Stimulated activated CD8-positive, alpha-beta memory T cell treated with anti-CD3 and anti-CD28 coated beads, Interleukin-4, amount 100 ng/mL, for 1 hour (primary cell): ENCODE measurements at places on chromosomes 1 and 21.

- no peak for DNase-seq
These were observed 37.8 kb upstream of the EFHD2 start for GRCh38 chr1:15371610-15372545.

GRCh38 chr1:151773702-151774101 is 10.4 kb upstream of the MRPL9 start:
- DNase-seq, result no peak

GRCh38 chr1:2882966-2883696 is 81.6 kb upstream of the TTC34 start:
- no peak for DNase-seq

DNA sequence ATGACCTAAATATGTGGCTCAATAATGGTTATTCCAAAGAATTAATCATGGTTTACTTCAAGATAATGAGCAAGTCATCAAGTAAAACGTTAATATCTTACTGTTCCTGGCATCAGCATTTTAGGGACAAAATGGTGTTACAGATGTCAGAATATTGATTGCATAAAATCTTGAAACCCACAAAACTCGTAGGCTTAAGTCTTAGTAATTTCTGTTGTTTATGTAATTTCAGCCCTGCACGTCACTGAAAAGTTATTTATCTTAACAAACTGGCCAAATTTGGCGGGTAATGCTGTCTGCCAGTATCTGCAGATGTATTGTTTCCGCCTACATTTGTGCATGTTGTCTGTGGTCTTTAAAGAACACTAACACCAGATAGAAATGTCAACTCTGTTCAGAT is 25.8 kb downstream of the CDC7 start:
- no peak for DNase-seq

GRCh38 chr1:201358596-201358995 is 18.9 kb downstream of the TNNT2 start:
- DNase-seq, result no peak

GRCh38 chr1:91809317-91809716 is 76.6 kb downstream of the TGFBR3 start:
- no peak for DNase-seq

DNA sequence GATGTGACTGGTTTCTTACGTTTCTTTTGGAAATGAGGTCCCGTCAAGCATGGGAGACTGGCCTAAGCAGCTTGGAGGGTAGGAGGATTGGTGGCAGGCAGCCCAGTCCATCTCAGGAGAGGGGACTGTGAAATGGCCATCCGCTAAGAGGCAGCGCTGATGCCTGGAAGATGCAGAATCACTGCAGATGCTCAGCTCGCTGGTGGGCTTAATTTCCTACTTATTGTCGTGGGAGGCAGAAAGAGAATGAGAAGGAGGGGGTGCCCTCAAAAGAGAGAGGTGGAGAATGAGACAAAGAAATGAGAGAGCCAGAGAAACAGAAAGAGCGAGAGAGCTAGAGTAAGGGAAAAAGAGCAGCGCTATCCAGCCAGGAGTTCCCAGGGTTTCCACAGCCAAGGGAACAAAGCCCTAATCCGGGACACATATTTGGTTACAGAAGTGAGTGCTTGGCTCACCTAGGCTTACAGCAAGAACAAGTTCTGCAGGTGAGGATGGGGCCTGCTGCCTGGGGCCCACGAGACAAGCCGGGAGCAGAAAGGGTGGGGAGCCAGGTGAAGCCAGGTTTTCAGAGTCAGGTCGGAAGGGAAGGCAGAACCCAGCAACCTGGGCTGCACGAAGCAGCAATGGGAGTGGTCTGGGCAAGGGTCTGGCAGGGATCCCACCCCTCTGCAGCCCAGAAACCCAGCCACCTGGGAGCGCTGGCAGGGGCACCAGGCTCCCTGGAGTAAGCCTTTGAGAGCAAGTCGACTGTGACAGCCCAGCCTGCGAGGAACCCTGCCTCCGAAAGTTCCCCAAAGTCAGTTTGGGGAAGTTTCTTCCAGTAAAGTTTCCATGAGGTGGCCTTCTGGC is 5.8 kb downstream of the ECE1 start:
- DNase-seq, result no peak

GRCh38 chr21:22552390-22552789 is 1554.2 kb downstream of the NCAM2 start:
- DNase-seq, result no peak

GRCh38 chr1:206557636-206558473 is 50.5 kb downstream of the RASSF5 start:
- no peak for DNase-seq

- DNase-seq, result no peak
These were observed 3.8 kb downstream of the CDK18 start for GRCh38 chr1:205508227-205508714.

DNA sequence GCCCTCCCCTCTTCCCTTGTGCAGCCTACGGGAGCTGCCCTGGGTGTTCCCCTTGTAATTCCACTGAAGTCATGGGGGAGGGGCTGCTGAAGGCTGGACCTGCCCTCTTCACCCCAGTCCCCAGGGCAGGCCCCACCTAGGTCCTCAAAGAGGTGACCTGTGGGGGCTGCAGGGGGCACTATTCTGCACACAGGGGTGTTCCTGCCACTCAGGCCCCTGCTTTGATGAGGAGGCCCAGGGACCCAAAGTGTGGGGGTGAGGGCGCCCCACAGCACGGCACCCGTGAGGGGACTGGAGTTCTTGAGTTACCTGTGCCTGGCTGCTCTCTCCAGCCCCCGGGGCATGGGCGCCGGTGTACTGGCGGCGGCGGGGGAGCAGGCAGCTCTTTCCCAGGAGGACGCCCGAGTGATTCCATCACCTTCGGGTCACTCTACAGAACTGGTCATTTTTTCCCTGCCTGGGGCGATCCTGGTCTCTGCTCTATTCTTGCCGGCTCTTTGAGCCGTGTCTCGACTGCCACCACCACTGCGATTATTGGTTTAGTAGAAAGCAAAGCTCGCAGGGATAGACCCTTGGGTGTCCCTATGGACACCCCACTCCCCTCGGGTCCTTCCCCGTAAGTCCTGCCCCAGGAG is 6.9 kb upstream of the PRDM16 start:
- no peak for DNase-seq

DNA sequence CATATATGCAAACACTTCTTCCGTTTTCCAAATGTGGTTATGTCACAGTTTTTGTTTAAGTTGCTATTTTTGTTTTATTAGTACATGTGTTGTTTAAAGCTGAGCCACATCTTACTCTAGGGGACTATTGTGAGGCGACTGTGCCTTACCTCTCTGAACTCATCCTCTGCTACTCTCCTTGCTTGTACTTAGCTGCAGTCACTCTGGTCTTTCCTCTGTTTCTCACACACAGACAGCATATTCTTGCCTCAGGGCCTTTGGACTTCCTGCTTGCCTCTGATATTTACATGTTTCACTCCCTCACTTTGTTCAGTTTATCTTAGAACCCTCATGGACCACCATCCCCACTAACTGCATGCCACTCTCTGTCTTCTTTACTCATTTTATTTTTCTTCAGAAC is 101.1 kb downstream of the MACF1 start:
- no peak for DNase-seq

DNA sequence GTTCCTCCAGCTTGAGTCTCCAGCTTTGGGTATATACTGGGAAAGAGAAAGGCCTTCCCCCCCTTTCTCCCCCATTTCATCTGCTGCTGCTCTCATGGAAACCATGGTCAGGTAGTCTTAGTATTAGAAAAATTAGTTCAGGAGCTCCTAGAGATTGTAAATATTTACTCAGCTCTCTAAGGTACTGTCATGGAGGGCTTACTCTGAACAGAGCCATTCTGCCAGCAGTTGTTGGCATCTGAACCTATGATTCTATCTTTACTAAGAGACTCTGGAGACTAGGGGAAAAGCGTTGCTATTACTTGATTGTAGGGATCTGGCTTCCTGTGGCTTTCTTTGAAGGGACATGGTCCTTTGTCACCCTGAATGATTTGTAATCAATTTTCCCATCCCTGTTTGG is 6.1 kb downstream of the INTS3 start:
- no peak for DNase-seq

DNA sequence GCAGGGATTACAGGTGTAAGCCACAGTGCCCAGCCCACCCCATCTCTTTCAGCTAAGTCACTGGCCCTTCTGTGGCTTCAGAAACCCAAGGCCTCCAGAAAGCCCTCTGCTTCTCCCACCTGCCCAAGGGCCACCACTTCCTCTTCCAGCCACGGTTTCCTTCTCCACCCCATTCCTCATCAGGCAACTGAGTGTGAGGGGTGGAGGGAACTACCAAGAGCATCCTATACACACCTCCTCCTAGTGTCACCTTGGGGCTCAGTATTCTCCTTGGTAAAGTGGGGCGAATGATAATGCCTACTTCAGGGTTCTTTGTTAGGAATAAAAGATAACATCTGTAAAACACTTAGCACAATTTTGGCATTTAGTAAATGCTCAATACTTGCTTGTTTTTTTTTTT is 30.0 kb downstream of the KNCN start:
- DNase-seq, result no peak

DNA sequence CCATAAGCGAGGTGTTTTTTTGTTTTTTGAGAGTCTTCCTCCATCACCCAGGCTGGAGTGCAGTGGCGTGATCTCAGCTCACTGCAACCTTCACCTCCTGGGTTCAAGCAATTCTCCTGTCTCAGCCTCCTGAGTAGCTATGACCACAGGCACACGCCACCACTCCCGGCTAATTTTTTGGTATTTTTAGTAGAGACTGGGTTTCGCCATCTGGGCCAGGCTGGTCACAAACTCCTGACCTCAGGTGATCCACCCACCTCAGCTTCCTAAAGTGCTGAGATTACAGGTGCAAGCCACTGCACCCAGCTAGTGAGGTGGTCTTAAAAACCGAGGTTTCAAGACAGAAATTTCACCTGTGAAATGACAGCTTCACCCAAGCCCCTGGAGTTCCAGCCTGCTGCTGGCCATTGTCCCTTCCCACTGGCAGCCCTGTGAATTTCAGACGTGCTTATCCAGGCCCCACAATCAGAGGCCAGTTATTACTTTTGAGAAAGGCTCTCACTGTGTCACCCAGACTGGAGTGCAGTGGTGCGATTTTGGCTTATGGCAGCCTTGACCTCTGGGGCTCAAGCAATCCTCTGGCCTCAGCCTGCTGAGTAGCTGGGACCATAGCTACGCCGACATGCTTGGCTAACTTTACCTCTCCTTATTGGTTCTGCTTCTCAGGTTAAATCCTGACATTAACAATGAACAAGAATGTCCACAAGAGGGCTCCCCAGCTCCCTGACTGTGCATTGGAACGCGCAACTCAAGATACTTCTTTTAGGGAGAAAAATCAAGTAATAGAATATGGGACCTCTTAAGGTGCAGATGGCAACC is 19.4 kb downstream of the ENO1 start:
- DNase-seq, result peak; percentile 18

GRCh38 chr21:14086553-14086952 is 124.2 kb downstream of the LIPI start:
- no peak for DNase-seq

DNA sequence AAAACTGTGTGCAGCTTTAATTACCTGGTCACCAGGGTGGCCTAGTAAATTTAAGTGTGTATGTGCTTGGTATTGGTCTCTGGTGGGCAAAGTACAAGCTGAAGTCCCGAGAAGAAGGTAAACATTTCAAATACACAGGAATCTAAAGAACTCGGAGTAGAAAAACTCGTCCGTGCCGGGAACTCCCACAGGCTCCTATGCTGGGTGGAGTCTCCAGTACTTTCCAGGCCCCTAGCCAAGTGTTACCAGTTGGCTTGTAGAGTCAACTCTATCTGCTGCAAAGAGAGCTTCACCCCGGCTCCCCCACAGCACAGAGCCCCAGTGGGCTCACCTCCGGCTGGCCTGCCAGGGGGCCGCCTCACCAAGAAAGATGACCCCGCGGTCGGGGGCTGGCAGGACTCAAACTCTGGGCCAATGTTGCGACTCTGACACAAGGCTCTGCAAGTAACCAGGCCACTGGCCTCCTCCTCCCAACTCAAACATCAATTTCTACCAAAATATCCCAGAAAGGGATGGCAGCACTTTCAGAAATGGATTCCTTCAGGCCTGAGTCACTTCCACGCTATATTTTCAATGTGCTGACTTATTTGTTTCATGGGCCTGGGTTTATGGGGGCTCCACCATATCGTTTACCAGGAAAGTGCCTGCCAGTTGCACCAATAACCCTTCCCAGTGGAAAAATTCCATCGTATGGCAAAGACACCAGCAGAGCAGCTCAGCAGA is 73.9 kb downstream of the SLC66A1 start:
- DNase-seq, result no peak

- peak; percentile 39 for DNase-seq
These were observed 260.5 kb downstream of the PRDM2 start for GRCh38 chr1:13960375-13960987.

DNA sequence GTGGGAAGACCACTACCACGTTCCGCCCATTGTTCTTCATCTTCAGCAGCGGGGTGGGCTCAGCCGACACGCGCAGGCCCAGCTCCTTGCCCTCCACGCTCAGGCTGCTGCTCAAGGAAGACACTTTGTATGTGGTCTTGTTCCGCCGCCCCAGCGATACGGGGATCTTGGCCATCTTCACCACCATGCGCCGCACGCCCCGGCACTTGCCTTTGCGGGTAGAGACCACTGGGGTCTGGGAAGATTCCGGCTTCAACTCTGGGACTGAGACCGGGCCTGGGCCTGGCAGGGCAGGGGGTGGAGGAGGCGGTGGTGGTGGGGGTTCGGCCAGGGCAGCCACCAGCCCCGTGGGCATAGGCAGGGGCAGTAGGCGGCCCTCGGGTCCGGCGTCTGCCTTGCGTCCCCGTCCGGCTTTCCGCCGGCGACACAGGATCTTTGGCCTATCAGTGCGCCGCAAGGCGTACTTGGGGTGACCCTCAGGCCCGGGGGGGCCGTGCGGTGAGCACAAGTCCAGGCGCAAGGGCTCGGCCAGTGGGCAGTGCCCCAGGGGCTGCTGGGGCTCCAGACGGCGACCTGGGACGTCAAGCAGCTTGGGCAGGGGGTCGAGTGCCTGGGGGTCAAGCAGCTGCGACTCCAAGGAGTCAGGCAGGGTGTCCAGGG is 53.3 kb downstream of the AHDC1 start:
- DNase-seq, result no peak

DNA sequence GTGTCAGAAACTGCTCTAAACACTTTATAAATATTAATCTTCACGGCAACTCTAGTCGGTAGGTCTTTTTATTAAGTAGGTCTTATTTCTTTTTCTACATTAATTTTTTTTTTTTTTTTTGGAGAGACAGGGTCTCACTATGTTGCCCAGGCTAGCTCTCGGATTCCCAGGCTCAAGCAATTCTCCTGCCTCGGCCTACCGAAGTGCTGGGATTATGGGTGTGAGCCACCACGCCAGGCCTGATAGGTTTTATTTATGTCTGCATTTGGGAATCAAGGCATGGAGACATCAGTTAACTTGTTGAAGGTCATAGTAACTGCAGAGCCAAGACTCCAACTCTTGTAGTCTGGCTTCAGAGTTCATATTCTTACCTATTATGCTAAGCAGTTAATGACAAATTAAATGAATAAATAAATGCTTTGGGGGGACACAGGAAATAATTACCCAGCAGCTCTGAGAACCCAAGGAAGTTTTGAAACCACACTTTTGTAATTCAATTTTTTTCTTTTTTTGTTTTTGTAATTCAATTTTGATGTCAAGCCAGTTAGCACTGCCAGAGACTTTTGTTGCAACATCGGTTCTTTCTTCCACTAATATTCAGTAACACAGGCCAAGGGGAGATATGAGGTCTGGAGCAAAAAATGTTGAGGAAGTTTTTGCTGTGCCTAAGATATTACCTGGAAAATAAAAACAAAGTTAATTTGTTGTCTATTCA is 9.4 kb upstream of the UAP1 start:
- DNase-seq, result no peak
